Esophagus muscularis mucosa (tissue), 4 donors: ENCODE measurements at places on chromosomes 5 and 9. TPM values are rescaled to one million over a fixed set of nuclear protein-coding genes. Genes with fewer than 3 reads are reported as not detected.

DNA sequence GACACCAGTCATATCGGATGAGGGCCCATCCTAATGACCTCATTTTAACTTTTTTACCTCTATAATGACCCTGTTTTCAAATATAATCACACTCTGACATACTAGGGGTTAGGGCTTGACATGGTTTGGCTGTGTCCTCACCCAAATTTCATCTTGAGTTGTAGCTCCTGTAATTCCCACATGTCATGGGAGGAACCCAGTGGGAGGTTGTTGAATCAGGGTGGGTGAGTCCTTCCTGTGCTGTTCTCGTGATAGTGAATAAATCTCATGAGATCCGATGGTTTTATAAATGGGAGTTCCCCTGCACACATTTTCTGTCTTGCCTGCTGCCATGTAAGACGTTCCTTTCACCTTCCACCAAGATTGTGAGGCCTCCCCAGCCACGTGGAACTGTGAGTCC, 71.8 kb downstream of the THBS4 start:
- DNase-seq, result no peak

GRCh38 chr5:39216631-39217030, 2.7 kb downstream of the FYB1 start:
- DNase-seq, result no peak

- no peak for DNase-seq
Observed at GRCh38 chr5:110517396-110517795, 209.1 kb downstream of the TMEM232 start.

- no peak for DNase-seq
Observed at GRCh38 chr9:33344145-33344544, 53.8 kb downstream of the NFX1 start.

Gene ATG12
- 36.1 TPM for total RNA-seq

Gene PFN3
- not detected for total RNA-seq

Gene CARTPT
- total RNA-seq, result 24.7 TPM

DNA sequence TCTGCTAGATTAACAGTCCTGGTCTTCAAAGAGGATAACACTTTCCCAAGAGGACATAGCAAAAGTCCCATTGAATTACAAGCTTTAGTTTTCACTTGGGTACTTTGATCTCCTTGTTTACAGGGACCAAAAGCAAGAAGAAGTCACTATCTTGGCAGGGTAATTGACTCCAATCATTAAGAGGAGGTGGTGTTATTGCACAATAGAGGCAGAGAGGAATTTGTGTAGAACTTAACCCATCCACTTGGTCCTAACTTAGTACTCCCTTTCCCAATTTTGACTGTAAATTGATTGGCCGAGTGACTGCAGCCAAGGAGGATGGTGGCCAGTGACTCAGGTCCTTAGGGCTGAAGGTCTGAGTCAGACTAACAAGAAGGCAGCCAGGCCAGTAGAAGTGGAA, 9.3 kb upstream of the TRPC7 start:
- DNase-seq, result no peak

- DNase-seq, result no peak
Observed at GRCh38 chr5:67246546-67247268, 50.1 kb upstream of the CD180 start.

DNA sequence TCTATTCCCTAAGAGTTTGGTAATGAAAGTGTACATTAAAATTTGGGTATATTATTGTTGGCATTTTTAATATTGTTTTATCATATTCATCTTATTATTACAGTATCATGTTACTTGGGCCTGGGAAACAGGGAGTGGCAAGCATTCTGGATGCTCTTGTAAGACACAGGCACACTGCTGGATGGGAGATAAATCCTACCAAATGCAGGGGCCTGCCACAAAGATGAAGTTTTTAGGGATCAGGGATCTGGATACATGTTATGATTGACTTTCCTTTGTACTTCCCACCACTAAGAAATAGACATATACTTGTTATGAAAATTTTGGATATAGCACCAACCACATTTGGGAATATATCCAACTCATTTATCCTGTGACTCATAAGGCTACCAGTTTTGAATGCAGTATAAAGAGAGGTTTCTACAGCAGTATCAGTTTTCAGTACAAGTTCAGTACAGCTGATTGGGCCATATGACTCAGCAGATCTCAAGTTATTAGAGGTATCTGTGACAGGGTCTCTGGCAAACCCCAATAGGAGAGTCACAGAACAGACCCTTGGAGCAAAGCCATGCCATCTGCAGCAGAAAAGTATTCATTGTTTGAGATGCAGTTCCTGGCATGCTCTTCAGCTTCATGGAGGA, 360.1 kb downstream of the DMAC1 start:
- DNase-seq, result no peak

GRCh38 chr9:113598451-113598850, 134.9 kb downstream of the RGS3 start:
- no peak for DNase-seq

DNA sequence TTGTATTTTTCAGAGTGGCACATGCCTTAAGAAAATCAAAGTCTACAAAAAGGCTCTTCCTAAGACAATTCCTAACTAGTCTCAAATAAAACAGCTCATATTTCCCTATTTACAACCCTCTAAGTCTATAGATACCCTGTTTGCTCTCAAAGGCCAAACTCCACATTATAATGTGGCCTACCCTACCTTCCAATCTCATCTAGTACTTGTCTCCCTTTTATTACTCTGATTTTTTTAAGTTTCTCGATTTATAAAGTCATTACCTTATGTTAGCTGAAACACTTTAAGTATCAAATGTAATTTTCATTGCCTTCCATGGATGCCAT, 19.4 kb downstream of the KIAA1191 start:
- no peak for DNase-seq

Gene PAPPA
- total RNA-seq, result 5.0 TPM

DNA sequence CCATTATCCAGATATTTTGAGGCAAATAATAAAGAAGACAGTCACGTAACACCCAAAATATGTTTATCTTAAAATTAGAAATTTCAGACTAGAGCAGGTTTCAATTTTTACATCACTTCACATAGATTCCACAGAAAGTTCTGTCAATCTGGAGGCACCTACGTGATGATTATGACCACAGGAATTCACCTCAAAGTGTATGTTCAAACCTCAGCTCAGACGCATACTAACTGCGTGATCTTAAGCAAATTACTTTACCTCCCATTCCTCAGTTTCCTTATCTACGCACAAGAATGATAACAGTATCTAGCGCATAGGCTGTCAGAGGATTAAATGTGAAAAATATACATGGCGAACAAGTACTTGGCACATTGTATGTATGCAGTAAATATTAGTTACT, 5.9 kb upstream of the CDH6 start:
- no peak for DNase-seq

- no peak for DNase-seq
Observed at GRCh38 chr9:114613087-114613486, 2.0 kb downstream of the TMEM268 start.

Gene CATSPER3
- total RNA-seq, result 0.42 TPM
